ENCODE measurements at places on chromosomes 7 and 10.

DNA sequence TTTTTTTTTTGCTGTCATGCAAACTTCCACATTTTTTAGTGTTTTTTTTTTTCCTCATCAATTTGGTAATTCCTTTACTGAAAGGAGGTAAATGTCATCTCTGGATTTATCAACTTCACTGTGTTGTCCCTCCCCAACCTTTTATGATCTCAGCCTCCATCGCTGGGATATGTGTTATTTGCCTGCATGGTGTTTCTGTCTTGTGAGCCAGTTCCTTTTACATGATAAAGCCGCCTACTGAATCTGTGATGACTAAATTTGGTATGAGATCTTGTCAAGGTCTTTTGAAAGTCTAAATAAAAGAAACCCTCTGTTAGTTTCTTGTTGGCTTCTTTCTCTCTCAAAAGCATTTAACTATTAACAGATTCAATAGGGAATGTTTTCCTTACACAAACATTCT, 39.3 kb downstream of the TAS2R41 start:
- no peak for DNase-seq

- no peak for DNase-seq
Observed at GRCh38 chr10:10477844-10478243, 539.8 kb upstream of the CELF2 start.

DNA sequence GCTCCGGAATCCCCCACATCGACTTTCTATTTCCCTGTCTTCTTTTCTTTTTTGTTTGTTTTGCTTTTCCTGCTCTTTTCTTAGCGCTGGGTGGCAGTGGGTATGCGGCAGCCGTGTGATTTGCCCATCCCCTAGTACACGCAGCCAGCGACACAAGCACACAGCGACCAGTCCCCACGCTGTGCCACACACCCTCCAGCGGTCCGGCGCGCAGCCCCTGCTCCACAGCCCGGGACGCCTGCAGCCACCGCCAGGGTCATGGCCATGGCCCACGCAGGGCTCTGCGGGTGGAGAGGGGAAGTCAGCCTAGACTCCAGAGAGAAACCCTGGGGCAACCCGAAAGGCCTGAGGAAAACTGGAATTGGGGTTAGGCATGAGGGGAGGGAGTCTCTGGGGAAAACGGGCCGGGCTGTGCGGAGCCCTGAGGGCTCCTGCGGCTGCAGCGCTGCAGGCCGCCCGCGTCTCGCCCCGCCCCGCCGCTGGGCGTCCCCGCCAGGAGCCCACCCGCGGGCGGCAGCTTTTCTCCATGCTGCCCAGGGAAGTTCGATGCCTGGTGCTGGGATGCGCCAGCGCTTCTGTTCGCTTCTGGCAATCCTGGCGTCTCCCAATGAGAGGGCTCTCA, 2.5 kb downstream of the CHRM2 start:
- DNase-seq: no peak

- DNase-seq: no peak
Observed at GRCh38 chr10:124573726-124574455, 112.3 kb downstream of the LHPP start.

DNA sequence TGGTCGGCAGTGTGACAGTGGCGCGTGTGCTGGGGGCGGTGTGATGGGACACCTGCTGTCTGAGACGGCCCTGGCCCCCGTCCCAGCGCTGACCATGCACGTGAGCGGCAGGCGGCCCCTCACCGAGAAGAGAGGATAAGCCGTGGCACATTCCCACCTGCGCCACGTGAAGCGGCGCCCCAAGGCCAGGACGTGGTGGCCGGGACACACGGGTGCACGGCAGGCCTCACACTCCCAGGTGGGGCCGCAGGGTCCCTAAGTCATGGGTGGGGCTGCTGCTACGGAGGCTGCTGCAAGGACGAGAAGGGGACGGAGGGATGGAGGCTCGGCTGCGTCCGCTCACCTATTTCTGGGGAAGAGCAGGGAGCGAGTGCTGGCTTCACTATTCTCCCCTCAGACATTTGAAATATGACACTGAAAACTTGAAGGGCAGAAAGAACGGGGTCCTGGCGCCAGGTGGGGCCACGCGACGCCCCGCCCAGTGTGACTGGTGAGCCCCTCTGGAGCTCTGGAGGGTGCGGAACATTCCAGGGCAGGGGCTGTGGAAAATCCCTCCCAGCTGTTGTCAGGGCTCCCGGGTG, 7.5 kb downstream of the CYP2W1 start:
- DNase-seq: no peak

DNA sequence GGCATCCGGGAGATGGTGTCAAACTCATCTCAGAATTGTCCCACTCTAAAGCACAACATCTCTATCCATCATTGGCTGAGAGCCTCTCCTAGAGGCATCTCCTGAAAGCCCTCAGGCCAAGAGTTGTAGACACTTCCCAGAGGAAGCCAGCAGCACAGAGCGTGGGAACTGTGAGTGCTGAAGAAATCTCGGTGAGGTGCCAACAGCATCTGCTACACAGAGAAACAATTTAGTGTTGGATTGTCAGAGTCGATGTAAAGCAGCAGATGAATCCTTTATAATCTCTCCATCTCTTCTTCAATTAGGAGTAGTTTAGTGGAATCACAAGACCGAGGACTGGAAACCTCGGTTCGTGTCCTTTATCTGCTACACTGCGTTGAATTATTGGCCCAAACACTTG, 172.2 kb downstream of the C7orf25 start:
- no peak for DNase-seq

GRCh38 chr7:7820939-7821338, 102.5 kb upstream of the RPA3 start:
- no peak for DNase-seq

DNA sequence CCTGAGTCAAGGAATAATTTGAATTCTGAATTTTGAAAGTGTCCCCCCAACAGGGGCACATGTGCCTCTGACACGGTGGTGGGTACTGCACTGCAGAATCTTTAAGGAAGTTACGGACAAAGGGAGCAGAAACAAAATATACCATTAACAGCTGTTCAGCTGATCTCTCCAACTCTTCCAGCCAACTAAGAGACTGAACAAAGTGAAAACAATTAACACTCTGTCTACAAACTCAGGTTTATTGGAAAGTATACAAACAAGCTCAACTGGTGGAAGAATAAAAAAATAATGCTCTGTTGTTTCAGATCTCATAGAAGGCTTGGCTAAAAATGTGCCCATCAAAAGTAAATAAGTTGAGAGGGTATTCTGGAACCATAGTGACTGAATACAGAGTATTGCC, 34.4 kb downstream of the ASB4 start:
- no peak for DNase-seq

DNA sequence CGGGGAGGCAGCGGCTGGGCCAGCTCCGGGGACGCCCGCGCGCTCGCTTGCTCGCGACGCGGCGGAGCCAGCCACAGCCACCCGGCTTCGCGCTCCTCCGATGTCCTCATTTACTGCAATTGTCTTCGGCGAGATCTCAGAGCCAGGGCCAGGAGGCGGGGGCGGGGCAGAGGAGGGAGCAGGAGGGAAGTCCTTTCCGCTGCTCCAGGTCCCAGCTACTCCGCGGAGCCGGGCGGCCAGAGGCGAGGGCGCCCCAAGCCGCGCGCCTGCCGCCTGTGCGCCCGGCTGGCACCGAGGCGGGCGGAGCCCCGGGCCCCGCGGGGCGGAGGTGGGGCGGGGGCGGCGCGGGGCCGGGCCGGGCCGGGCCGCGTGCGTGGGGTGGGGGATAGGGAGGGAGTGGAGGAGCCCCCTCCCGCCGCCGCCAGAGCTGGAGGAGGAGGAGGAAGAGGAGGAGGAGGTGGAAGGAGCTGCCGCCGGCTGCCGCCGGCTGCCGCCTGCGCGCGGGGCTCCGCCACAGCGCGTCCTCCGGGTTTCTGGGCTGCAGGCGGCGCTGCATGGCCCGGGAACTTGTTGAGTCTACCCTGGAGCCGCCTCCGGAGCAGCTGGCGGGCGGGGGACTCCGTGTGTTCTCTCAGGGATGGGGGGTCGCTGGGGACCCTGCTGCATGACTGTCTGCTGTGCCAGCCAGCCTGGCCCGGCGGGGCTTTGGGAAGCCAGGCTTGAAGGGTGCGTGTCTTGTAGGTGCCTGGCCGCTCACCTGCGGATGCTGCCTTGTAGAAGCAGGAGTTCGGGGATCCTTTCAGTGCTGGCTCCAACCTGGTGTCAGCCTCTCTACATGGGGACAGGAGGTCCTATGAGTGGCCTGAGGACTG, at the start of gene INSYN2A:
Gene INSYN2A (minus strand): TSS at position 310 of the 872 bp plus-strand sequence. CDS start 20,196 bp downstream, outside the sequence.
- DNase-seq: peak; percentile 55

GRCh38 chr10:80611481-80612185, 73.9 kb downstream of the SH2D4B start:
- DNase-seq: no peak

DNA sequence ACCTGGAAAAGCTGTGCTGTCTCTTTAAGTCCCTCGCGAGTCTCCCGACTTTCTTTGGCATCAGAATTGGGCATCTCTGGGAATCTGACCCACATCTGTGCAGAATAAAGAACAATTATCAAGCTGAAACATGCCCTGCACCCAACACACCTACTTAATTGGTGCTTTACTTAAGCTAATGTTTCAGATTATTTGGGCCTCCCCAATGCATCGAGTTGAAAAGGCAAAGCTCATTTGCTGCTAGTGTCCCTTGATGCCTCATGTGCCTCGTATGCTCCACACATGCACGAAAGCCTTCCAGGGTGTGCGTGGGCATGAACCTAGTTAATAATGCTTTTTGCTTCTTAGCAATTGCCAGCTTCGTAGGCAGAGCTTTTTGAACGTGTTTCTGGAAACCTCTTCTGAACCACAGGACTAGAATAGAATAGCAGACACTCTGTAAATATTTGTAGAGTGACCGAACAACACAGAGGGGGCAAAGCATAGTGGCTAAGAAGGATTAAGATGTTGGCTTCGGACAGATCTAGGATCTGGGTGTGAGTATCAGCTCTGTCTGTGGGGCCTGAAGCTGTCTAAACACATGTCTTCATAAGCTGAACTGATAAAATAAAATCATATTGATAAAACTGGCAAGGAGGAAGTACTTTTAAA, 26.7 kb upstream of the FGFR2 start:
- DNase-seq: no peak

DNA sequence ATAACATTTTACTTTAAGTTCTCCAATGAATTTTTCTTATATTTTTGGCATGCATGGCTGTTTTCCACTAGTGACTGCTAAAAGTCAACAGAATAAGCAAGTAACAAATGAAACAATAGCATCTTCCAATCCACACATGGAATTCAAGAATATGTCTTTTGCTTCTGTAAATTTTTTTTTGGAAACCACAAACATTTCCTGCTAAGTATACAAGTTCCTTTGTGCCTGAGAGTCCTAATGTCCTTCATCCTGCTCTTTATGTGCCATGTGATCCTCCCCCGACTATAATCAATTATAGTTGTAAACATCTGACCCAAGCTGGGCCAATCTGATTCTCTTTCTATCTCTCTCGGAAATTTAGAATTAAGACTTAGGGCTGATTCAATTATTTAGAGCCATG, 61.2 kb downstream of the PPP1R3C start:
- DNase-seq: no peak

GRCh38 chr10:48538611-48539010, 66.3 kb downstream of the ARHGAP22 start:
- DNase-seq: no peak

DNA sequence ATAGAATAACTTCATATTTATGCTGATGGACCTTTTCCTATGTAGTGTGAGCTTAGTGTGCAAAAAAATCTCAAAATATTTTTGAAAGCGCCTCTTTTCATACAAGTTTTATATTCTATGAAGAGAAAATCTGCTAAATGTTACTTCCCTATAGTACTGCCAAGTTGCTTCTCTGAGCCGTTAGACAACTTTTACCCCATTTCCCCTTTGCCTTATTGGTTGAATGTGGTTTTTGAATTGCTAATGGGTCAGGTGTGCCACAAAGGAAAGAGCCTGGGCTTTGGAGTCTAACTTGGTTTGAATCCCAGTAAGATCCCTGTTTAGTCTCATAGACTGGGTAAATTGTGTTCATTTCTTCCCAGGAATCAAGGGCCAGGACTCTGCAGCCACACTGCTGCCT, 261.5 kb downstream of the SNX10 start:
- DNase-seq: no peak

DNA sequence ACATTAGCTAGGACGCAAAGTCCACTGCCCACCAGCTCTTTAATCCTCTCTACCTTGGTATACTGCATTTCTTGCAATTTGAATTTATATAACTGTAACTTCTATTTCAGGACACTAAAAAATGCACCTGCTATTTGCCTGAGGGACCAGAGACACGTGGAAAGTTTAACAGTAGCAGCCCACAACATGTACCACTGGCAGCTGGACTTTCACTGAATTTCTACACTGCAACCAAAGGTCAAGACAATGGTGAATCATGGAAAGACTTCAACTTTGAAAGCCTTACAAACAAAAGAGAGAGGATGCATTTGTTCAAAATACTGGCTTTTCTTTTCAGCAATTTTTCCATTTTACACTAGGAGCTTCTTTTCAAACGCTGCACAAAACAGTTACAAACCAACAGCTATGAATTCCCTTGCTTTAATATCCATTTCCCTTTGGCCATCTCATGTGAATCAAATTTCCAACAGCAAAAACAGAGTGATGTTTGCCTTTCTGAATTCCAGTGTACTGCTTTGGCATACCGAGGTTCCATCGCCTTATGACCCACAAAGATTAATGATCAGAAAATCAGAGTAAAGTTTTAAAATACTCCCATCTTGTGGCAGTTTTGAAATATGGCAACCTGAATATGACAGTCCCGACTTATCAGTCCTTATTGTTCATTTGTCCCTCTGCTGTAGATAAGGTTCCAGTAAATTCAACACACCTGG, 29.9 kb upstream of the HNRNPH3 start:
- DNase-seq: peak; percentile 61

DNA sequence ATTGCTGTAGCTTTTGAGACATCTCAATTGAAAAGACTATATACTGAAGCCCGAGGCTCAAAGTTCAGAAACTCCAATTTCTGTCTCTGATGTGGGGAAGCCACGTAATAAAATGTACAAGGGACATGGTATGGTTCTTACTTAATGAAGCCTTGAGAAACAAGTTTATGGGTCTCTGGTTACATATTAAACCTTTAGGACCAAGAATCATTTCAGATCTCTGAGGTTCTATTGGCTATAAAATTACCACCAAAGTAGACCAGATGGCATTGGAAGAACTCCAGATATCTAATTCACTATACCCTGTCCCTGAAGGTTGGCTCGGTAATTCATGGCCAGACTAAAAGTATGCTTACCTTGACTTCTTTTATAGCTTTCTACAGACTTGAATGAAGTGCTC, 23.7 kb downstream of the STAMBPL1 start:
- no peak for DNase-seq

DNA sequence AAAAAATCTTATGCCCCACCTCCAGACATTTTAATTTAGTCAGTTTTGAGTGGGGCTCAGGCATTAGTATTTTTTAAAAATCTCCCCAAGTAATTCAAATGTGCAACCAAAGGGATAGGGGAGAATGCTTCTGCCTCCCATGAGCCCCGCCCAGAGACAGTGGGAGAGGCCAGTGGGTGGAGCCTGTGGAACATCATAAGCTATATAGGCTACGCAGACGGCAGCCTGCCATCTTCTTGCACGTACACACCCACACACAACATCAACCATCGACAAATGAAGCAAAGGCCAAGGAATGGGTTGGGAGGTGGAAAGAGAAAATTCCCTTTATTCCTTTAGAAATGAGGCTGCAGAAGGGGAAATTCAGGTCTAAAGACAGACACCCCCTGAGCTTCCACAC, 25.2 kb downstream of the CREB3L2 start:
- no peak for DNase-seq

Measured in fibroblast of skin of right quadriceps (primary cell).